ENCODE measurements at places on chromosomes 5 and 9.

GRCh38 chr9:99401680-99402504 is 179.8 kb downstream of the SEC61B start:
- no peak for DNase-seq

- DNase-seq, result no peak
Measured at GRCh38 chr5:68222310-68222709, 6.8 kb downstream of the PIK3R1 start.

DNA sequence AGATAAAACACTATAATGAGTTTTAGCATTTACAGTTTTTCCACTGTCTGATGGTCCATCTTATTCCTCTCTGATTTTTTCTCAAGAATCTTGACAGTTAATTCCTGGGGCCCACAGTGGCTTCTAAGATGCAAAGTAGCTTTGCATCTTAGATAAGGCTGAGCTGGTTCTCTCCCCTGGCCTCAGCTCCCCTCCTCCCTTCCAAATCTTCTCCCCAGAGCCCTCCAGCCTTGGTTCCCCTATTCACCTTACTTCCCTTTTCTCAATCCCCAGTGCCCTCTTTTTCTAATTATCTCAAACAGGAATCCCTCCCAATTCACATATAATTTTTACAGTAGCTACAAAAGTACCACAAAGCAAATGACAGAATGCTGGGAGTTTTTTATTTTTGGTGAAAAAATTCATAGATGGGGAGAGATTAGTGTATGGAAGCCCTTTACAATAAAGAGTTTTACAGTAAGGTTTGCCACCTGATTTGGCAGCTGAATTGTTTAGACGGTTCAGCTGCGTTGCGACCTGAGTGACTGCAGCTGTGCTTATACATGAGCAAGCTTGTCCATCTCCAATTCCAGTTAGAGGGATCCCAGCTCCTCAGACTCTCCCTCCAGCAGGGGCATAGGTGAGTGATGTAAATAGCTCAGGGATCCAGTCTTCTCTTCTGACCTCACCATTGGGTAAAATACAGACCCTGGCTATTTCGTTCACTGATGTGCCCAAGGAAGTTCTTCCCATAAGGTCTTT is 51.4 kb upstream of the CKMT2 start:
- no peak for DNase-seq

- DNase-seq, result no peak
Measured at GRCh38 chr5:76675364-76675763, 40.6 kb upstream of the F2R start.

- no peak for DNase-seq
Measured at GRCh38 chr5:113099822-113100221, 123.2 kb downstream of the DCP2 start.

- DNase-seq, result no peak
Measured at GRCh38 chr9:35996358-35996970, 38.5 kb upstream of the OR2S2 start.

GRCh38 chr5:172235827-172236736 is 42.1 kb downstream of the EFCAB9 start:
- no peak for DNase-seq

- no peak for DNase-seq
Measured at GRCh38 chr9:111412280-111412679, 71.9 kb downstream of the ECPAS start.

DNA sequence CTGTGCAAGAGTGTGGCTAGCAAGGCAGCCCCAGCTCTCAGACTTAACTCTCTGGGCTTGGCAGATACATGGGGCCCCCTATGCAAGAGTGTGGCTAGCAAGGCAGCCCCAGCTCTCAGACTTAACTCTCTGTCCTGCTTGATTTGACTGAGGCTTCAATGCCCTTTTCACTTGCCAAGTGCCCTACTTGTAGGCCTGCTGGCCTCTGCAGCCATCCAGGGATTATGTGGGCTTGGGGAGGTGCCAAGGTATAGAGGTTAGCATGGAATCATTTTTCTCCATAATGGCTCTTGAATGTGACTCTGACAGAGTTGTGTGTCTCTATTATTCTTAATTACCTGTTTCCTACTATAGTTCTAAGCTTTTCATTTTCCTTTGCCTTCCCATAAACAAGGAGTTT is 115.5 kb upstream of the RUSC2 start:
- DNase-seq, result no peak

- DNase-seq, result no peak
Measured at GRCh38 chr5:181151146-181151545, 3.8 kb downstream of the OR2V2 start.

- no peak for DNase-seq
Measured at GRCh38 chr9:35757226-35757891, 3.3 kb upstream of the MSMP start.

GRCh38 chr9:105299190-105299854 is 54.9 kb downstream of the SLC44A1 start:
- DNase-seq, result no peak

DNA sequence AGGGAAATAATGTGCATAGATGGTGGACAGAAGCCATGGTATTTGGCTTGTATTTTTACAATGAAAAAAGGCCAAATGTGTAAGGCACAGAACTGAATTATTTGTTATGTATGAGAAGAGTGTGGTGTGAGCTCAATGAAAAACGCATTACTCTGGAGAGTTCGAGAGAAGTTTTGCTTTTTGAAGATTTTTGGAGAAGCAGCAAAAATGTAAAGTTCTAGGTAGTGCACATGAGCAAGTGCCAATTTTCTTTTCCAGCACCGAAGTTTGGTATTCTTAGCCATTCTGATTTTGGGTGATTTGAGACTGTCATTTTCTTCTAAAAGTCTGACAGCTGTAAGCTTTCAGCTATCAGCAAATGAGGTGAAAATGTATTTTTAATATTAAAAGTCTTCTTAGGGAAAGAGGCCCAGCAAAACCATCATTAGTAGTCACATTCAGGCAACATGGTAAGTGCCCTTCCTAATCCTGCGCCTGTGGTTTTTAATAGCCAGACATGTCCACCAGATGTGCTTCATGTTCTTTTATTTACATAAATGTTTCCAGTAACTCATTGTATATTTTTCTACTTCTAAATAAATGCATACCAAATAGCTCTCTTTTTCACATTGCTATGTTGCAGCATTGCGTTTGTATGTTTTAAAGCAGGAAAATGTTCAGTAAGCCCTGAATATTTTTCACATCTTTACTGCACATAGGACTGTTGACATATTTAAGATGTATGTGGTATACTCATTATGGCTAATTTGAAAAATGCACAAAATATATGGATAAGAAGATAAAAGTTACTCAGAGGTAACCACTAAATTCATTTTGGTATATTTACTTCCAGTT is 50.4 kb downstream of the RASGRF2 start:
- no peak for DNase-seq

- DNase-seq, result no peak
Measured at GRCh38 chr5:150296496-150296895, 6.2 kb downstream of the ARSI start.

GRCh38 chr5:139212486-139212885 is 14.3 kb upstream of the SIL1 start:
- DNase-seq, result no peak

DNA sequence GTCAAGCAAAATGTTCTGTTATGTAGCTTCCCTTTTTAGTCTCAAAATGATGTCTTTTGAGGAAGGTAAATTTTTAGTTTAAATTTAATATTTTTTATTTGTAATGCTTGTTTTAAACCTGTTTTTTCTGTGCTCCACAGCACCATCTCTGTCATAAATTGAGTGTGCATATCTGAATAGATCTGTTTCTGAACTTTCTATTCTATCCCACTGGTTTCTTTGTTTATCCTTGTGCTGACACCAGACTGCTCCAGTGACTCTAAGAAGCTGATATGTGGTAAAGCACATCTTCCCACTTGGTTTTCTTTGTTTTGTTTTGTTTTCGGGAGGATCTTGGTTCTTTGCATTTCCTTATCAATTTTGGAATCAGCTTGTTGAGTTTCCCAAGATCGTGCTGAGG is 7.1 kb upstream of the RNF145 start:
- no peak for DNase-seq

- DNase-seq, result no peak
Measured at GRCh38 chr5:56409331-56410190, 176.4 kb upstream of the ANKRD55 start.

GRCh38 chr9:134321531-134321930 is 4.7 kb upstream of the RXRA start:
- no peak for DNase-seq

GRCh38 chr9:129487658-129488483 is 133.0 kb downstream of the C9orf50 start:
- DNase-seq, result no peak

- DNase-seq, result no peak
Measured at GRCh38 chr9:8012986-8013385, 213.4 kb upstream of the DMAC1 start.

- no peak for DNase-seq
Measured at GRCh38 chr5:68565427-68565826, 349.9 kb downstream of the PIK3R1 start.

DNA sequence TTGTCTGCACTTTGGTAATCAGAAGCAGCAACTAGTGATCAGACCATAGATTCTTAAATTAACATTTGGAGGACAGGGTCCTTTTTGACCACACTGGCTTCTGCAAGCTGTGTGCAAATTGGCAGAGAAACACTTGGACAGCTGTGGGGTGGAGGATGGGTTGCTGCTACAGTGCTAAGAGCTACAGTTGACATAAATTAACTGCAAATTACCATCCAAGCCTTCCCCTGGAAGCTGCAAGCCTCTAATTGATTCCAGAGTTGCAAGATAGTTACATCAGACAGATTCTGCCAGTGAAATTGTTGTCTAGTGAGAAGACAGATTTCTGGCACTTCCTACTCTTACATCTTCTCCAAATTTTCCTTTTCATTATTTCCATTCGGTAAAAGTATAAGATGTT is 517.7 kb downstream of the DIRAS2 start:
- peak; percentile 45 for DNase-seq

DNA sequence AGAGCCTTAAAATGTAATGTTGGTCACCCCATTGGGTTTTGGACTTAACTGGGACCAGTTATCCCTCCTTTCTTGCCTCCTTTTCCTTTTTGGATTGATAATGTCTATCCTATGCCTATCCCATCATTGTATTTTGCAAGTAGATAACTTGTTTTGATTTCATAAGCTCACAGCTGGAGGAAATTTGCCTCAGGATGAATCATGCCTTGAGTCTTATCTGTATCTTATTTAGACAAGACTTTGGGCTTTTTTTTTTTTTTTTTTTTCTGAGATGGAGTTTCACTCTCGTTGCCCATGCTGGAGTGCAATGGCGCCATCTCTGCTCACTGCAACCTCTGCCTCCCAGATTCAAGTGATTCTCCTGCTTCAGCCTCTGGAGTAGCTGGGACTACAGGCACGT is 443.3 kb downstream of the DNAH5 start:
- DNase-seq, result no peak
